Large intestine (tissue), 12 donors: ENCODE measurements at places on chromosomes 5 and 9. TPM values are rescaled to one million over a fixed set of nuclear protein-coding genes. Genes with fewer than 3 reads are reported as not detected.
A peak's percentile ranks its signal among the peaks of the same experiment; 100 is the strongest.

DNA sequence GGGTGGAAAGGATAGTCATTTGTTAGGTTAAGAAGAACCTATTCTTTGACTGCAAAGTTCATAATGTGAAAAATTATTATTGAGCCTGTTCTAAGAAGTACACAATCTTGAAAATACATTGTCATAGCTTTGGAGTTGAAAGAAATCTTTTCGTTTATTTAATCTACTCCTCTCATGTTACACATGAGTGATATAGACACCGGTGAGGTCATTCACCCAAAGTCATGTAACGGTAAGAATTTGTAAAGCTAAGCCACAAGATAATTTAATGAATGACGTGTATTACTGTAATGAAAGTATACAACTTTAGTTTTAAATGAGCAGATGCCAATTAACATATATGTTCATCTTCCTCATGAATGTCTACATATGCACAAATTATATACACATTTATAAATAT, 284.1 kb upstream of the PDE4D start:
- DNase-seq: no peak

DNA sequence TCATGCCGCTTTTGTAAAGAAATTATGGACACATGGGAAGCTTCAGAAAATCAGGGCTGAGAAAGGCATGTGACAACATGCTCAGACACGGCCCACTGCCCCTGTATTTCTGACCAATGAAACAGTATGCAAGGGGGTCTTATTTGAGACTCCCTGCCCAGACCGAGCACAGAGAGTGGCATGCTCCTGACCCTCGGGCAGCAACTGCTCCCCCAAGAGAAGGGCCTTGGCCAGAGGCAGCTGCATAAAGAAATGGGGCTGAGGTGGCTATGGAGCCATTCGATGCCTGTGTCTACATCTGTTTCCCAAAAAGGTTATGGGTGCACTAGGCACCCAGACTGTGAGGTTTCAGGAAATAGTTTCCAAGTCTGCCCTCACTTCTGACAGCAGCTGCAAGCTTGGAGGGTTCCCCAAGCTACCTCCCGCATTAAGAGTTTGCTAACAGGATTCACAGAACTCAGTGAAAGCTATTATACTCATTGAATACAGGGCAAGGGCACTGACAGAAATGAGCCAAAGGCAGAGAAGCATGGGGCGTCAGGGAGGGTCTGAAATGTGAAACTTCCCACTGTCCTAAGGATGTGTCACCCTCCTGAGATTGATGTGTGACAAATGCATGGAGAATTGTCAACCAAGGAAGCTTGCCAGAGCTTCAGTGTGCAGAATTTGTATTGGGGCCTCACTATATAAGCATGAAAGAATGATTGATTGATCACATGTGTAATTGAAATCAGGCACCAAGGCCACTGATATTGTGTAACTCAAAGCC, 94.3 kb downstream of the DAP start:
- no peak for DNase-seq

- no peak for DNase-seq
These were observed 52.4 kb downstream of the USP20 start for GRCh38 chr9:129887334-129888292.

DNA sequence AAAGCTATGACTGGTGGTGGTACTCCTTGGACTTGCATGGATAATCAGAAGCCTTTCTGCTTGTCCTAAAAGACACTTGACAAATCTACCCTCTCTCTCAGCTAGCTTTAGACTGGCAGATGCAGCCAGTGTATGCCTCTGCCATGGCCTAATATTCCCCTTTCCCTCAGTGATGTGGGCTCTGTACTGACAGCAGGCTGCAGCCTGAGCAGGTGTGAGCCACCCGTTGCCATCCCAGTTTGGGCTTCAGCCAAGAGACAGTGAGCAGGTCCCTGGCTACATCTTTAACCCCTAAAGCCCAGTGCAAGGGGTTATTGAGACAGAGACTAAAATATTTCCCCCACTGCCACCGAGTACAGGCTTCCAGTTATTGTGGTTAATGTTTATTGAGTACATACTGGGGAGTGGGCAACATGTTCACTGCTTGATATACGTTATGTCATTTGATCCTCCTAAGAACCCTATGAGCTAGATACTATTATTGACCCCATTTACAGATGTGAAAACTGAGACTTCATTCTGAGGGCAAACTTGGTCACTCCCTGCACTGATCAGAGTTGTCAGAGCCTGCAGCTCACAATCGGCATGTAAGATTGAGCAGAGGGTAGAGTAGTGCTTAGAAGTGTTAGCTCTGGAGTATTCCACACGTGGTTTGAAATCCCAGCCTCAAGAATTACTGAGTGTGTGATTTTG, 254.2 kb downstream of the ARHGAP26 start:
- no peak for DNase-seq

- DNase-seq: no peak
These were observed 67.1 kb downstream of the EHMT1 start for GRCh38 chr9:137685741-137686420.

DNA sequence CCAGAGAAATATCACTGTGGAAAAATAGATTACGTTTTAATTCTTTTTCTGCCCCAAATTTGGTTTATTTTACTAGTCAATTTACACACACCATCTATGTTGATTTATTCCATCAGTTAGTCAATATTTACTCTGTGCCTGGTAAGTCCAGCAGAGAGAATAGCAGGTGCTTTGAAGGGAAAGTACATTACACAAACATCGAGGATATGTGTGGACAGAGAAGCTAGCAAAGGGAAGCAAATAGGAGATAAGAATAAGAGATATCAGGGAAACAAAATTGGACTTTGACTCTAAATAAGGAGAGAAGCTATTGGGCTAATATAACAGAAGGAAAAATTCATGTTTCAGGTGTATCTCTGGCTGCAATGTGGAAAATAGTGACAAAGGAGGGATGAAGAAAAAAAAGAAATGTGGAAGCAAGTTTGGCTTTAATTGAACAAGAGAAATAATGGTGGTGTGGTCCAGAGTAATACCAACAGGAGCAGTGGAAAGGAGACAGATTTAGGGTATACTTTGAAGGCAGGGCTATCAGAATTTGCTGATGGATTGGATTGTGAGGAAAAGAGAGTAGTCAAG, 587.7 kb upstream of the CDH6 start:
- peak; percentile 21 for DNase-seq

GRCh38 chr9:89529243-89530035, 31.5 kb upstream of the SEMA4D start:
- DNase-seq: no peak

GRCh38 chr5:105230516-105231157, 1668.0 kb upstream of the NUDT12 start:
- peak; percentile 1 for DNase-seq

- DNase-seq: no peak
These were observed 3.4 kb upstream of the CCIN start for GRCh38 chr9:36165826-36166167.

GRCh38 chr5:17228821-17229291, 11.4 kb downstream of the BASP1 start:
- no peak for DNase-seq

- no peak for DNase-seq
These were observed 39.7 kb downstream of the IRX2 start for GRCh38 chr5:2711446-2712425.

Gene CAMSAP1
- 9.8 TPM for polyA plus RNA-seq

Gene ZNF879
- polyA plus RNA-seq: 3.8 TPM

Gene PCDHA7
- 0.31 TPM for polyA plus RNA-seq

Gene SPDL1
- polyA plus RNA-seq: 15.4 TPM

Gene SOHLH1
- polyA plus RNA-seq: not detected

Gene ARL14EPL
- not detected for polyA plus RNA-seq
